ENCODE measurements at places on chromosomes 1 and 21. TPM values are rescaled to one million over a fixed set of nuclear protein-coding genes. Genes with fewer than 3 reads are reported as not detected.

- peak; percentile 71 for DNase-seq
These were observed 27.2 kb upstream of the FOXE3 start for GRCh38 chr1:47388891-47389238.

GRCh38 chr1:173355281-173356031 is 121.7 kb upstream of the PRDX6 start:
- DNase-seq = no peak

The WRAP73 gene
- 14.5 TPM for total RNA-seq

The SYTL1 gene
- total RNA-seq = 0.45 TPM

The PLD5 gene
- not detected for total RNA-seq

The CD58 gene
- 8.1 TPM for total RNA-seq

The PGLYRP3 gene
- not detected for total RNA-seq

- DNase-seq = peak; percentile 64
These were observed 69.6 kb downstream of the PGM1 start for GRCh38 chr1:63662841-63663240.

DNA sequence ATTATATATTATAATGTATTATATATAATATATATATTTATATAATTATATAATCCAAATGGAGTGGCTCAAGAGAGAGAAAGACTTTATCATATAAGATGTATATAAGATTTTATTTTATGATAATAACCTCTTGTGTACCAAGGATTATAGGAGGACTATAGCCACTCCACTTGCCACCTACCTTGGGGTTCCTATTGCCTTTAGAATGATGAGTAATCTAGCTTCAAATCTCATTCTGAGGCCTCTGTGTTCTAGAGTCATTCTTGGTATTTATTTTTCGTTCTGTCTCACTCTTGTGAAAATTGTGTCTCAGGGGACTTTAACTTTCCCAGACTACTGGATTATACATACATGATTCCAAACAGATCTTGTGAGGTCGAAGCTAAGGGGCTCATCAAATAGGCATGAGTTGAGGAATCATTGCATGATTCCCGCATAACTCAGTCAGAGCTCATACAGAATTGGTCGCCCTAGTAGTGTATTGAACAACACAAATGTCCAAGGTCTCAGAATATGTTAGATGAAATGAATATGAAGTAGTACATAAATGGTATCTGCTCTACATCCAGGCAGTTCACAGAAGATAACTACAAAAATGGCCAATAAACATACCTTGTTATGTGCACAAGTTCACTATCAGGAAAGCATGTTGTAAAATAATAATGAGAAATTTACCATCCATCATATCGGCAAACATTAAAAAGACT is 159.5 kb upstream of the RNPC3 start:
- DNase-seq = no peak

GRCh38 chr1:219732814-219733491 is 120.0 kb upstream of the ZC3H11B start:
- DNase-seq = no peak

- no peak for DNase-seq
These were observed 43.9 kb downstream of the DUSP10 start for GRCh38 chr1:221697923-221698425.

The SPRR2F gene
- not detected for total RNA-seq

- no peak for DNase-seq
These were observed 1.2 kb upstream of the EPHA10 start for GRCh38 chr1:37765916-37766664.

DNA sequence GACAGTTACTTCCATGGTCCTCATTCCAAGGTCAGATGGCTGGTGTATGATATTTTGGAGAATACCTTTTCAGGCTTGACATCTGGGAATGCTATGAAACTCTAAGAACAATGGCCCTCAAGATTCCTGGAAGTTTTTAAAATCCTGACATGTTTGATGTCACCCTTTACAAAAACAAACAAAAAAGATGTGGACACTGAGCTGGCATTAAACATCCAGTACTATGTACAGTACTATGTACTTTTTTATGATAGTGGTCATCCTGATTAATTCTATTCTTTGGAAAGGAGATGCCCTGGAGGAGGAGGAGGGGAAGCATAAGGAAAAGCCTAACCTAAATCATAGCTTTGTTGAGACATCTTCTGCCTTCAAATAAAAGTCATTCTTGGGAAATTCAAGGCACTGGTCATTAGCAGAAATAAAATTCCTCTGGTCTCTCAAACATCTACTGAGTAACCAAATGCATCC is 235.4 kb downstream of the HMCN1 start:
- peak; percentile 12 for DNase-seq

The OR2M5 gene
- not detected for total RNA-seq

The GNG4 gene
- total RNA-seq = 2.2 TPM

DNA sequence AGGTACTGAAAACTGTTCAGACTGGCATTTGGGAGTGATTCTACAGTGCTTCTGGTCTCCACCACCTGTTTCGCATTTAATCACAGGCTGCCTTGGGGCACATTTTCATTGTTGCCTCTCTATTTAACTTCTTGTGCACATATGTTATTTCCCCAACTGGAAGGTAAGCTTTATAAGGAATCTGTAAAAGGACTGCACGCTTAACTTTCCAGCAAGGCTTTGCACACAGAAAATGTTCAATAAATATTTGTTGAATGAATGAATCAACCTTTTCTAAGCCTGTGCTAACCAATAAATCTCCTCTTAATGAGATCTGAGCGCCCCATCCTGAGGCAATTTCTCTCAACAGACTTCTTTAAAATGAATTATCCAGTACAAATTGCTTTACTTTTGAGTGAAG is 84.3 kb upstream of the ARHGAP29 start:
- peak; percentile 39 for DNase-seq

The MAP1LC3C gene
- total RNA-seq = not detected

The OR6N1 gene
- total RNA-seq = not detected

The SRRM1 gene
- 116 TPM for total RNA-seq

The CLCNKB gene
- not detected for total RNA-seq

DNA sequence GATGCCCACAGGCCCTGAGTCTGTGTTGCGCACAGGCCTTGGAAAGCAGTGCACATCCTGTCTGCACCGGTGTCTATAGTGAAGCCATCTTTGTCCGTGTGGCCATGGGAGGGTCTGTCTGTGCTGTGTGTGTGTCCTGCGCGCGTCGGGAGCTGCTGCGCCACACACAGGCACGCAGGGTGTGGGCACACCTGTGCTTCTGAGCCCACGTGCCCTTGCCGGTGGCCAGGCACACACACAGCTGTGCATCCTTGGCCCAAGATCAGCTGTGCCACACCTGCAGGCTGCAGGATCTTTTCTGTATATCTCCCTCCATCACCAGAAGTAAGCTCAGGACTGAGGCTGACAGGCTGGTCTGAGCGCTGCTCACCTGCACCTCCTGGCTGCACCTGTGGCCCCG is 3.2 kb upstream of the SAMD11 start:
- DNase-seq = no peak

DNA sequence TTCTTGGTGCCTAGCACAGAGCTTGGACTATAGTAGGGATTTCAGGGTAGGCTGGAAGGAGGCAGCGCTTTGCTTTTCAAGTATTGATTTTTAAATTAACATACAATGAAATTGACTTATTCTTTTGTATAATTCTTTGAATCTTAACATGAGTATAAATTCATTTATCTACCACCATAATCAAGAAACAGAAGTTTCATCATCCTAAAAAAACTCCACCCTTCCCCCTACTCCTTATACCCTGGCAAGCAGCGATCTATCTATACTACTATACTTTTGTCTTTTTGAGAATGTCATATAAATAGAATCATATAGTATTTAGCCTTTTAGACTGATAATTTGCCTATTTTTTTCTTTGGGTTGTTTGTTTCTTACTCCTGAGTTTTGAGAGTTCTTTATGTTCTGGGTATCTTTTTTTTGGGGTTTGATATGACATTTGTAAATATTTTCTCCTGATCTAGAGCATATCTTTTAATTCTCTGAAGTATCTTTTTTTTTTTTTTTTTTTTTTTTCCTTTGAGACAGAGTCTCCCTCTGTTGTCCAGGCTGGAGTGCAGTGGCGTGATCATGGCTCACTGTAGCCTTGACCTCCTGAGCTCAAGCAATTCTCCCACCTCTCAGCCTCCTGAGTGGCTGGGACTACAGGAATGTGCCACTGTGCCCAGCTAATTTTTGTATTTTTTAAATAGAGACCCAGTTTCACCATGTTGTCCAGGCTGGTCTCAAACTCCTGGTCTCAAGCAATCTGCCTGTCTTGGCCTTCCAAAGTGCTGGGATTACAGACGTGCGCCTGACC is 6.4 kb downstream of the RPS6KC1 start:
- DNase-seq = no peak

DNA sequence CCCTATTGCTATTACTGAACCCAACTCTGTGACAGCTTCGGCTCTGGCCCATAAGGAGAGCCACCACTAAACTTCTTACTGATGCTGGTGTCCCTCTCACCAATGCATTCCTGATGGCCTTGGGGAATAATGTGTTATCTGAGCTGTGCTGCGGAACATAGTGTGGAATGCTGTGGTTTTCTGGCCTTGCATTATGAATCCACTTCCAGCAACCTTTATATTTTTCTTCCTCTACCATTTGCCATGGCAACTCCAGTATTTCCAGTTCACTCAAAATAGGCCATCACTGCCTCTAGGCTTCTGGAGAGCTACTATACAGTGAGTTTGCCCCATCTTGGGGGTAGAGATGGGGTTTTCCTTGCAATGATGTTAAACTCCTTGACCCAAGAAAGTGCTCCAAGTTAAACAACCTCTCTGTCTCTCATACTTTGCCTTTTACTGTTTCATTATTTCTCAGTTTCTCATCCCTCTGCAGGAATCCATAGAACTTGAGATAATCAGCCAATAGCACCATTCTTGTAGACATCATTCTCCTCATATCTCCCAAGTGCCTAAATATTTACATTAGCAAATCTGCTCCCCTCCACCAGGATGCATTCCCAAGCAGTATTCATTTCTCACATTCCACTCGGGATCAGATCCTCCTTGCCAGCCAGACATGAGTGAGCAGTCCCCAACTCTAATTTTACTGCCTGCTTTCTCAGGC is 11.1 kb upstream of the RAVER2 start:
- peak; percentile 43 for DNase-seq

GRCh38 chr1:225488676-225489075 is 60.8 kb upstream of the LBR start:
- DNase-seq = no peak

The NSUN4 gene
- total RNA-seq = 16.2 TPM

DNA sequence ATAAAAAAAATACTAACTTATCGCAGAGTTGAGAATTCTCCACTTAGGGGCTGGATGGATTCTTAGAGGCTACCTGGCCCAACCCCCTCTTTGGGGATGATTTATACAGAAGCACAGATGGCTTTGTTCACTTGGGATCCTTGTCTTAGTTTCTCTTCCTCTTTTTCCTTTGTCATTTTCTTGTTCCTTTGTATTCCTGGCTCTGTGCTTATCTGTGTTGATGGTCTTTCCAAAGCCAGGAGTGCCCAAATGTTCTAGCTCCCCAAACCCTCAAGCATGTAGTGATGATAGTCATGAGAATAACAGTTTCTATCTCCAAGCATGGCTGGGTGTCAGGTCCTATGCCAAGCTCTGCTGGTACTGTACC is 27.4 kb downstream of the EPHB2 start:
- DNase-seq = no peak

GRCh38 chr1:106889059-106889458 is 167.4 kb upstream of the PRMT6 start:
- no peak for DNase-seq

GRCh38 chr1:55204997-55205396 is 10.2 kb downstream of the USP24 start:
- DNase-seq = no peak

The LCE2B gene
- not detected for total RNA-seq

GRCh38 chr1:31476891-31477846 is 64.2 kb downstream of the SERINC2 start:
- peak; percentile 28 for DNase-seq

- DNase-seq = peak; percentile 49
These were observed 12.8 kb downstream of the DYNLT5 start for GRCh38 chr1:66764994-66765578.

GRCh38 chr1:43068911-43069310 is 103.2 kb downstream of the EBNA1BP2 start:
- DNase-seq = no peak

The TNFRSF4 gene
- total RNA-seq = not detected

DNA sequence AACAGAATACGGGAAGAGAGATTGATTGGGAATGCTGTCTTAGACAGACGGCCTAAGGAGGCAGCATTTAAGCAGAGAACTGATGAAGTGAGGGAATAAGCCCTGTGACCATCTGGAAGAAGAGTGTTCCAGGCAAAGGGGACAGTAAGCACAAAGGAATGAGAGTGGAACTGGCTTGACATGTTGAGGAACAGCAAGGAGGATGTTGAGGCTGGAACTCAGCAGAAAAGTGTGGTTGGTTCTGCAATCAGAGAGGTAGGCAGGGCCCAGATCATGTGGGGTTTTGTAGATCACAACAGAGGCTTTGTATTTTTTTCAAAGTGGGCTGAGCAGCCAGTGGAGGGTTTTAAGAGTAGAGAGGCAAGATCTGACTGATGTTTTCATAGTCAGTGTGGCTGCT is 157.4 kb downstream of the DNM3 start:
- DNase-seq = peak; percentile 18

The CDC20 gene
- 158 TPM for total RNA-seq

GRCh38 chr1:228181645-228182034 is 16.0 kb downstream of the IBA57 start:
- DNase-seq = no peak

- no peak for DNase-seq
These were observed 35.2 kb downstream of the TGFBR3 start for GRCh38 chr1:91850708-91851107.

The CA6 gene
- total RNA-seq = not detected

GRCh38 chr1:115495625-115496024 is 146.1 kb upstream of the VANGL1 start:
- DNase-seq = peak; percentile 82

DNA sequence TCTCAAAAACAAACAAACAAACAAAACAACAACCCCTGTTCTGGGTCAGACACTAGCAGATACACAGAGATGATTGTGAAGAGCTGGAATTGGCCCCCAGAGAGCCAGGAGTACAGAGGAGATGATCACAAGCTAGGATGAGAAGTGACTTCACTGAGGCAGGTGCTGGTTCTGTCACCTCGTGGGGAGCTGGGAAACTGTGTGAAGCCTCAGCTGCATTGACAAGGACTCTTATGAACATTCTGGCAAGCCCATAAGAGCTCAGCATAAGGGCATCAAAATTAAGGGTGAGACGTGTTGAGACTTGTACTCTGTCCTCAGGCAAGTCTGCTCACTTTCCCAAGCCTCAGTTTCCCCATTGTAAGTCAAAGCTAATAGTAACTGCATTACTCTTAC is 14.7 kb upstream of the PTP4A2 start:
- no peak for DNase-seq

GRCh38 chr1:180542113-180542837 is 16.5 kb upstream of the OVAAL start:
- DNase-seq = no peak

DNA sequence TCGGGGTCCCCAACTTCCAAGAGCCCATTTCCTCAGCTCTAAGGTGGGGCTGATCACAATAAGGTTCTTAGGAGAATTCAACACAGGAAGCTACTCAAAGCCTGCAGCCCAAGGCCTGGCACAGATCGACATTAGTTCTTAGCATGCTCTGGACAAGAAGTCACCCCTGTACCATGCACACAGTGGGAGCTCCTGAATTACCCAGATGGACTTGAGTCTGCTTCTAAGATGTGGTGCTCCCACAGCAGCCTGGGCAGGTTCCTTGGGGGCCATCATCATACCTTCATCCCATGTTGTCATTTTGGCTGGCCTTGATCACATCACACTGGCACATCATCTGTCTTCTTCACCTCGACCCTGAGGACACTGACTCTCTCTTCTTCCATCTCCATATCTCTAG is 153.3 kb upstream of the VAMP3 start:
- no peak for DNase-seq

Data from HFFc6 (cell line).